ENCODE measurements at places on chromosomes 2 and 18.

- no peak for DNase-seq
Observed at GRCh38 chr2:31200972-31201371, 16.3 kb downstream of the CAPN14 start.

DNA sequence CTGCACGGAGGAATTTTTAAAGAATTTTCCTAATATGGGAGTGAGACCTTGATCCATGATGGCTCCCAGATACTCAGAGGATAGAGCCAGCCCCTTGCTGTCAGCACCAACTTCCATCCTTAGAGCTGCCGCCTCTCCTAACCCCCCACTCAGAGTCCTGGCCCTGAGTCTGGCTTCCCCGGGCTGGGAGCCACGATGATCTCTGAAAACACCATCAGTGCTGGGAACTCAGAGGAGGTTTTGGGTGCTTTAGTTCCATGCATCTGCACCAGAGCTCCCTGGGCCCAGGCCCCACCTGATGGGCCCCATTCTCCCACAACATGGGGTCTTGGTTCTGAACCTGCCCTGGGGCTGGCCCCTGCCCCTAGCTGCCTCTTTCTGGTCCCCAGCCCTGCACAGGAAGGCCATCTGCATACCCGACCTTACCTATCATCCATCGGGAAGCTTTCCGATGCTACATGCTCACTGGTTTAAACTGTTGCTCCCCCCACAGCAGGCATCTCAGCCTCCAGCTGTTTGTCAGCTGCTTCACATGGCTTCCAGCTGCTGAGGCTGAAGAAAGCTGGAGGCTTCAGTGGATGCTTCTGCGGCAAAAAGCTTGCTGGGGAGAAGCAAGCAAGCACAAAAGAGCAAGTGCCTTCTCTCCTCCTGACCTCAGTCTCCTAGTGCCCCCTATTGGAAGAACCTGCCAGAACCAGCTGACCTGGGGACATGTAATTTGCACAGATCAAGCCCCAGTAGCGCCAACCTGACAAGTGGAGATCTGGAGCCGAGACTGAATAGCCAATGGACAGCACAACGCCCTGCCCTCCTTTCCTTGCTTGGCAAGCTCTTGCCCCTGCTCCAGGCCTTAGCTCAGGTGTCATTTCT, 24.2 kb upstream of the RHOB start:
- no peak for DNase-seq

GRCh38 chr2:203692031-203692710, 14.3 kb upstream of the CD28 start:
- peak; percentile 73 for DNase-seq

- no peak for DNase-seq
Observed at GRCh38 chr2:201006704-201007103, 43.2 kb upstream of the ORC2 start.

DNA sequence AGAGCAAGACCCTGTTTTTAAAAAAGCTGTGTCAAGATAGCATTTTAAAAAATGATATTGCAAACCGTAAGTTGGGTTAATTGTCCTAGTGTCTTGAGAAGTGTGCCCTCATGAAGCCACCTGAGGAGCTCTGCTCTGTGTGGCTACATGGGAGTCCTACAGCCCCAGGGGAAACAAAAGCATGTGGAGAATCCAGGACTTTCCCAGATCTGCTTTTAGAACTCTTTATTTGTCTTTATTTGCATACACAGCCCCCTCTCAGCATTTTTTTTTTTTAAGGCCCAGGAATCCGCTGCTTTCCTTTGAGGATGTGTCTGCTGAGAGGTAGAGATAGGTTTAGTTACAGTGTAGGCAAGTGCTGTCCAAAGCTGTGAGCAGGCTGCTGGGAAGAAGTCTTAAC, 219.2 kb downstream of the FHOD3 start:
- DNase-seq = no peak

- no peak for DNase-seq
Observed at GRCh38 chr2:17805717-17806363, 10.4 kb upstream of the MSGN1 start.

DNA sequence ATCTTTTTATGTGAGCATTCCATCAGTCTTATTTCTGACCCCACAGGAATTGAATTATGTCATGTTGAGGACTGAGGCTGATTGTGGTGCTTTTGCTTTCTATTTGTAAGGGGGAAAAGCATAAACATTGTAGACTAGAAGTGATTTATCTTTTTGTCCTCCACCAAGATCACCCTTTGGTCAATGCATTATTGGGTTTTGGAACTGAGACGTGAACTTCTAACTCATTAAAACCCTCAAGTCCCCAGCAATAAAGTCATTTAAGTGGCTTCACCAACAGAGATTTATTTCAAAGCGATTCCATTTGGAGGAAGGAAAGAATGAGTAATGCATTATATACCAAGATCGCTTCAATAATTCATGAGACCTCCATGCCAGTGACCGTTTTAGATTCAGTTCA, 75.5 kb upstream of the TXNDC2 start:
- DNase-seq = no peak
